ENCODE measurements at places on chromosomes 1 and 21.

DNA sequence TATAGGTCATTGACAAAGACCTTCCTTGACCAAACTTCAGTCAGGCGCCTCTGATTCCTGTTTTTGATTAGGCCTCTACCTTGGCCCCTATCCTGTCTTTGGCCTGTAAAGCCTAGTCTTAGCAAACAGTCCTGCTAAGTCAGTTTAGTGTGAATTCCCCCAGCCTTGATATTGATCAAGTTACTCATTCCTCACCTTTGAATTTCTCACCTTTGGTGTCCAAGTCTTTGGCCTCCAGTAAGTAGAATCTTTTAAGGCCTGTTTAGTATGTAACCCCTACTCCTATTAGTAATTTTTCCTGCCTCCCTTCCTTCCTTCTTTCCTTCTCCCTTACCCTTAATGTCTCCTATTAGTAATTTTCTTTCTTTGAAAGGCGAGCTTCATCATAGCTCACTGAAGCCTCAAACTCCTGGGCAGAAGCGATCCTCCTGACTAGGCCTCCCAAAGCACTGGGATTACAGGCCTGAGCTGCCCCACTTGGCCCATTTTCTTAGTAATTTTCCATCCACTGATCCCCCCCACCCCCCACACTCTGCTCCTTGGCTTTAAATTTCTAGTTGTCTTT, 13.0 kb upstream of the ZNF692 start:
- DNase-seq = no peak

DNA sequence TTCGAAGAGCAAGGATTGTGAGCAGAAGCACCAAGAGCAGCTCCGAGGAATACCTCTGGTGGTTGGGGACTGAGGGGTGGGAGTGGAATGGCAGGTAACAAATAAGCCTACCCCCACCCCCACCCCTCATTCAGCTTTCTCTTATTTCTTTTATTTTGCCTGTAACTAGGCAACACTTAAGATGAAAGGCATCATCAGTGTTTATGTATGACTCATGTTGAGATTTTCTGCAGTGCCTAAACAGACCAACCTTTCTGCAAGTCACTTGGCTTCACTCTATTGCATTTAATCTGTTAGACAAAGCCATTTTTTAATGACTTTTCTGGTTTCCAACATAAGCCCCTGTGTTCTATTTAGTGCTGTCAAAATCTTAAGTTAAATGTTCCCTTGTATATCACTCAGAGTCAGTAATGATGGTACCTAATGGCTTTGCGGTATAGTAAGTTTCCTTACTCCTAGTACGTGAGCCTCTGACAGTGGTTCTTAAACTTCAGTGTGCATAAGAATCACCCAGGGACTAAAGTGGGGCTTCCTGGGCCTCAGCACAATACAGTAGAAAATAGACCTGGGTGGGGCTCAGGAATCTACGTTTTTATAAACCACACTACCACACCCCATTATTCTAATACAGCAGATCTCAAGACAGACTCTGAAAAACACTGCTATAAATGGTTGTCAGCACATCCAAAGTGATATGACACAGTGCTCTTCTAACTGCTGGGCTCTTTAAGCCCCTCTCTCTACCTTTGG, 19.9 kb downstream of the CASQ2 start:
- no peak for DNase-seq

- DNase-seq = no peak
Observed at GRCh38 chr21:24200052-24200451, 1407.2 kb downstream of the MRPL39 start.

DNA sequence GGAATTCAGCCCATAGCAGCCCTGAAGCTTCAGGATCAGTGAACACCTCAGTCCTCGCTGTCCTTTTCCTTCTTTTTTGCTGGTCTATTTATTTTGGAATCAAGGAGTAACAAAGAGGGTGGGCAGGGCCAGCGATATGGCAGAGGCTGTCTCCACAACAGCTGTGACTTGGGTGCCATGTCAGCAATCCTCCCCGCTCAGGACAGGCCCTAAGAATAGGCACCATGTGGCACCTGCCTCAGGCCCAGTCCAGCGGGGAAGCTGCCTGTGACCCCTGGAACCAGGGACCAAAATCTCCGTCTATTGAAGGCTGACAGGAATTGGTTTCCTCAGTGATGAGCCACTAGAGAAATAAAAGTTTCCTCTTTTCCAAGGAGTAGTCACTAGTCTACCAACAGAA, 58.6 kb upstream of the TNR start:
- no peak for DNase-seq

DNA sequence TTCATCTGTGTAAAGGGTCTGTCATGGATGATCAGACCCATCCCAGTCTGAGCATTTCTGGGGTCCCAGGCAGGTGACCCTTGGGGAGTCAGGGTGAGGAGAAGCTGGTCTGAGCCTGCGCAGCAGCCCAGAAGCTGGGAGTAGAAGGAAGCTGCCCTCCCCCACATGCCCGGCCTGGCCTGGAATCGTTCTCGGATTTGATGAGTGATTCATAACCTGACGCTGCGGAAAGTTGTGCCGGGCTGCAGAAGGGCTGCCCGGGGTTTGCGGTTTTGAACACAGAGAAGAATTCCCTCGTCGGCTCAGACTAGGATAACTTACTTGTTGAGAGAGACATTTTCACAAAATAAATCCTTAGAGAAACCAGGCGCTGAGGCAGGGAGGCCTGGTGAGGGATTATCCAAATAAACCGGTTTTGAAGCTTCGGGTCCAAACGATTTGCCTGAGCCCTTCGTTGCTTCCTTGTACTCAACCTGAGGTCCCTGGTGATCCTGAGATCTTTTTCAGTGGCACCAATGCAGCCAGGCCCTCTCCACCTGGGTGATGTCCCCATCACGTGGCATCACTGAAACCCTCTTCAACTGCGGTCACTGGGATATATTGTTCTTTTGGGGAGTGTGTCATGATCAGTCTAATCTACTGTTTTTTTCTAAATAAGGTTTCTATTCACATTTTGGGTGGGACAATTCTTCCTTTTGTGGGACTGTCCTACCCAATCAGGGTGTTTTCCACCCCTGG, 29.2 kb downstream of the EPHB2 start:
- no peak for DNase-seq

- DNase-seq = no peak
Observed at GRCh38 chr1:174366946-174367345, 80.8 kb upstream of the GPR52 start.

- no peak for DNase-seq
Observed at GRCh38 chr1:160129046-160129445, 13.5 kb downstream of the ATP1A2 start.

DNA sequence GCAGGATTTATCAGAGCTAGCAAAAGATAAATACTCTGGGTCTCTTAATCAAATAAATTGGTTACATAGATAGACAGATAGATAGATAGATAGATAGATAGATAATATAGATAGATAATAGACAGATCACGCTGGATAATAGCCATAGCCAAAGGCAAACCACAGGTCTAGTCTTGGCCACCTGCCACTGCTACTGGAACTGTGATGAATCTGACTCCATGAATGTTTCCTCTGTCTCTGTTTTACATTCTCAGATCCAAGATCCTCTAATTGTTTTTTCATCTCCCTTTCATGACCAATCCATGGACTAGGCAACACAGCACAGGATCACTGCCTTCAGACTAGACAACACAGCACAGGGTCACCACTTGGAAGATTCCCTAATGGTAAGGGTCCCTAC, 444.7 kb upstream of the NFIA start:
- DNase-seq = no peak

DNA sequence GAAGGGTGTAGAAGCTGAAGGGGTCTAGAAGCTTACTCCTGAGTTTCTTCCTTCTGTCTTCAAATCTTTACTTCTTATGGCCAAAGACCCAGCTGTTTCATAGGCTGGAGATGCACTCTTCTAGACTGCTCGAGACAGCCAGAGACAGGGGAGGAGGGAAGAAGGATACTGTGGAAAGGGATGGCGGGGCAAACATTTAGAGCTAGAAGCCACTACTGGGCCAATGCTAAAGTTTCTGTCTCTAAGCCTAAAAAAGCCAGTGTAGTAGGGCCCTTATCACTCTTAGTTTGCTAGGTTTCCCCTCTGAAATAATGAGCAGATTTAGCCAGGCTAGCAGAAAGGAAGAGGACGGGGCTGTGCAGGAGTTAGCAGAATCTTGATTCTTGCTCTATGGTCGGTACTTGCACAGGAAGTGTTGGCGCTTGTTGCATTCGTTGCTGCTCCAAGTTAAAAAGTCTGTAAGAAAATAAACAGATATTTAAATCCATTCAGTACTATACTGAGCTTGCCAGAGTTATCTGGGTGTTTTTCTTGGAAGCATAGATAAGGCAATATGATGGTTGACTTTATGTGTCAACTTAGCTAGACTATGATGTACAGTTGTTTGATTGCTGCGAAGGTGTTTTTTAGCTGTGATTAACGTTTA, 16.9 kb downstream of the REG4 start:
- no peak for DNase-seq

GRCh38 chr1:55974714-55975441, 604.5 kb downstream of the PLPP3 start:
- DNase-seq = no peak

- DNase-seq = no peak
Observed at GRCh38 chr21:33480481-33481103, 818 bp upstream of the TMEM50B start.

DNA sequence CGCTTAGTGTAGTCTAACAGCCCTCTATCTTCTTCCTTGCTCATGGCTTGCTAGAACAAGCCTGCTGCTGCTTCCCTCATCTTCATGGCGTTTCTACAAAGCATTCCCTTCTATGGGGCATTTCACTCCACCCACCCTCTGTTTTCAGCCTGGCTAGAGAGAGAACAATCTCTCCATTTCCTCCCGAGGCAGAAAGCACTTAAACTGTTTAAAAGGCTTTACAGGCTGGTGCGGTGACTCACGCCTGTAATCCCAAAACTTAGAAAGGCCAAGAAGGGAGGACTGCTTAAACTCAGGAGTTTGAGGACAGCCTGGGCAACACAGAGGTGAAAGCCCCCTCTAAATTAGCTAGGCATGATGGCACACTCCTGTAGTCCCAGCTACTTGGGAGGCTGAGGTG, 17.8 kb downstream of the ORC1 start:
- DNase-seq = no peak

GRCh38 chr1:1356796-1357401, 1.5 kb downstream of the MXRA8 start:
- DNase-seq = no peak

- DNase-seq = no peak
Observed at GRCh38 chr1:195664628-195665027, 943.6 kb downstream of the KCNT2 start.

DNA sequence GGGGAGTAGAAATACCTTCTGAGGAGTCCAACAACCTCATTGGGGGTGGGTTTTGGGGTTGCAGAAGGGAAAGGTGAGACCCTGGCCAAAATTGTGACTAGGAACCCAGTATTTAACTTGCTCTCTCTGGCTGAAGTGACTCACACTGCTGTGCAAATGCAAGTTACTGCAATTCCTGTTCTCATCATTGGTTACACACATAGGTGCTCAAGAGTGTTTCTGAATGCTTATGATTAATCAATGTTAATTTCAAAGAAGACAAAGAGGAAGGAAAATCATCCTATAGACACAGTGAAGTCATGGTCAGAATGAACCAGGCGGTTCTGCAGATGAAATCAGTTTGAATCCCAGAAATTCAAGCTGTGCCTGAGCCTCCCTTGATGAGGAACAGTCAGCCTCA, 3.1 kb downstream of the ASCL5 start:
- no peak for DNase-seq

GRCh38 chr1:28173980-28174297, 2.6 kb downstream of the PTAFR start:
- DNase-seq = no peak

GRCh38 chr1:25074351-25075227, 144.5 kb upstream of the RUNX3 start:
- DNase-seq = no peak

GRCh38 chr1:46941135-46941694, at the start of gene CYP4A11:
Gene CYP4A11 (minus strand): TSS chr1:46941476. CDS start chr1:46941433, 43 bp downstream.
- DNase-seq = no peak

GRCh38 chr1:225464851-225465792, 37.3 kb upstream of the LBR start:
- no peak for DNase-seq

GRCh38 chr21:26588446-26588845, 15.4 kb upstream of the CYYR1 start:
- DNase-seq = no peak
